ENCODE measurements at places on chromosomes 12 and 14.

GRCh38 chr12:45601390-45601789 lies 128.1 kb upstream of the ARID2 start:
- DNase-seq = no peak

- DNase-seq = no peak
Measured at GRCh38 chr12:63098851-63099250, 52.1 kb downstream of the AVPR1A start.

- DNase-seq = no peak
Measured at GRCh38 chr14:80231702-80232101, 20.4 kb upstream of the DIO2 start.

DNA sequence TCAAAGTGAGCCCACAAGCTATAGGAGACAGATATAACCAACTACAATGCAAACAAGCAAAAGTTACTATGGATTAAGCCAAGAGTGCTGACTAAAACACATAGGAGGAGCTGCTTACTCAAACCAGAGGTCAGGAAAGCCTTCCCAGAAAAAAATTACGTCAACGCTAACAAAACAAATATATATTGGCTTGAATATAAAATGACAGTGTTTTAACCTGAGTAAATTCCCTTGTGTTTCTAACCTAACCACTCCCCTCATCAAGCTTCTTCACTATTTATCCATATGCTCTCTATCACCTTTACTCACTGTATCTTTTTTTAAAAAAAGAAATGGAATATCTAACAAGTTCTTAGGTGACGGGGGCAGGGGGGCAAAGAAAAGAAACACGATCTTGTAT lies 115.9 kb downstream of the MED13L start:
- no peak for DNase-seq

DNA sequence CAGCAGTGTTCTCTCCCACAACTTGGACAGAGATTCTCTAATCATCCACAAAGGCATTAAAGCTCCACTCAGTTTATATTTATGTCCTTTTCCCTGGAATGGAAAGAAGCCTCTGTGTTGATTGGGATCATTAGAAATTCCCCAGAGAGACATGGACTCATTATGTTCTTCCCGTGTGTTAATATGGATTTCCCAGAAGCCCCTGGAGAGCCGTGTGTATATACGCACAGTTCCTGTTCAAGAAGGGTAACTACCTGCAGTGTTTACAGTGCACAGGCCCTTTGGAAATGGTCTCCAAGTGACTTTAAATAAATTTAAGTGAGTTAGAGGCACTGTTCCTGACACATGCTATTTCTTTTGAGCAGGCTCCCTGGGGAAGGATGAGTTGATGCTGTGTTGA lies 428.0 kb upstream of the TMTC1 start:
- no peak for DNase-seq

DNA sequence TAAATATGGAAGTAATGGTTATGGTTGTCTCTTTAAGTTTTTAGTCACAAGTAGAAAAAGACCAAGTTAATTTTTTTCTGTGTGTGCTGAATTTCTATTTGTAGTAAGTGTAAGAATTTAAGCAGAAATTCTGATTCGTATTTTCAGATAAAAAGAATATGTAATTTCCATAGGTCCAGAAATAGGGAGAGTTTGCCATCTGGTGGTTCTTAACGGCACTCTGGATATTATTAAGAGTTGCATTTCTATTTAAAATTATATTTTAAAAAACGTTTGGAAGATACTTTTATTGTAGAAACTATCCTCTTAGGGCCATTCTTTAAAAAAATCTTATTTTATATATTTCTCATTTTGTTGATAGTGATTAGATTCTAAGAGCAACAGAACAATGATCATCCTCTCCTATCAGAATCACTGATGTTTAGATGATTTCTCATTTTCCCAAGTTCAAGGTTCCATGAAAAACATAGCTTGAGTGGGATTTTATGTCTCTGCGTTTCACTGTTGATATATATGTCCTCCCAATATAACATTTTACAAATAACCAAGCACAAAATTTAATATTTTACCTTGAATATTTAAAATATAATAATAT lies 88.3 kb downstream of the LRRK2 start:
- no peak for DNase-seq

- DNase-seq = no peak
Measured at GRCh38 chr12:19144985-19145384, 15.5 kb downstream of the PLEKHA5 start.

GRCh38 chr12:121765573-121765972 lies 27.9 kb downstream of the RHOF start:
- no peak for DNase-seq

- no peak for DNase-seq
Measured at GRCh38 chr12:113019025-113019424, 37.5 kb upstream of the DTX1 start.

DNA sequence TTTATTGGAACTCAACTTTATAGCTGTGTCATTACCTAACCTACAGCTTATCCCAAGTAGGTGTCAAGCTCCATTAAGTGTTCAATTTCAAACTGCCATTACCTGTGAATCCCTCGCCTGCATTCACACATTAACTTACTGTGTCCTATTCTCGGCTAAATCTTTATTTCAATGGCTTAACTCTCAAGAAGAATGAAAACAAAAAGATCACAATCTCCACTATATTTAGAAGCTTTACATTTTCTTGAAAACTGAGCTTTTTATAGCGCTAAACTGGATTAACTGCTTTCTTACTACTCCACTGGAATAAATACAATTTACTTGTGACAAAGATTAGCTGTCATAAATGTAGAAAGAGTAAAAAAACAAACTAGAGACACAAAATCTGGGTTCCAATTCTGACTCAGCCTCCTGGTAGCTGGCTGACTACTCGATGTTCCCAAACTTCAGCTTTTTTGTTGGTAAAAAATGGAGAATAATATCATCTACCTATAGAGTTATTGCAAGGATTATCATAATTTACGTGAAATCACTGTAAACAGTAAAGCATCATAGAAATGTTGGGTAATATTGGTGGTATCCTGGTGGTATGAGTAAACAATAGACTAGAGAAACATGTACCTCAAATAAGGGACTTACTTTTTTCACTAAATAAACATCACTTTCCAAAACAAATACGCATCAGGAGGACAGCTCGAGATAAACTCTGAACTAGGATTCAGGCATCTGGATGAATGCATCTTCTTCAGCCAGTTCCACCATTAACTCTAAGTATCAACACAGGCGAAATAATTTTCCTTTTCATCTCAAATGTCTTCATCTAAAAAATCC lies 1.7 kb downstream of the RALGAPA1 start:
- no peak for DNase-seq

- DNase-seq = no peak
Measured at GRCh38 chr12:13023811-13024530, 20.2 kb upstream of the FAM234B start.

DNA sequence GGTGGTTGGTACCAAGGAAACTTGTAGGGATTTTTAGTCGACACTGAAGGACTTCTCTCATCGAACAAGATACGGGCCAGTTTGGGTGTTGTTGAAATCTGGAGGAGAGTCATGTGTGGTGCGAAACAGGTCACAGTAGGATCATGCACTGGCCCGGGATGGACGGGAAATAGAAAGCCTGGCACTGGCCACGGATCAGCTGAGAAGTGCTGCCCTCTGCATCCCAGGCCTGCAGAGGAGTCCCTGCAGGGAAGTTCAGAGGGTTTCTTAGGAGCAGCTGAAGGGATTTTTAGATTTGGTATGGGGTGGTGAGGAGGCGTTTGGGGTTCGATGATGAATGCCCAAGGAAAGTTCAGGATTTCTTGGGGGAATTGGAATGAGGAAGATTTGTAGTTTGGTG lies 63.1 kb downstream of the TSPAN9 start:
- DNase-seq = no peak

DNA sequence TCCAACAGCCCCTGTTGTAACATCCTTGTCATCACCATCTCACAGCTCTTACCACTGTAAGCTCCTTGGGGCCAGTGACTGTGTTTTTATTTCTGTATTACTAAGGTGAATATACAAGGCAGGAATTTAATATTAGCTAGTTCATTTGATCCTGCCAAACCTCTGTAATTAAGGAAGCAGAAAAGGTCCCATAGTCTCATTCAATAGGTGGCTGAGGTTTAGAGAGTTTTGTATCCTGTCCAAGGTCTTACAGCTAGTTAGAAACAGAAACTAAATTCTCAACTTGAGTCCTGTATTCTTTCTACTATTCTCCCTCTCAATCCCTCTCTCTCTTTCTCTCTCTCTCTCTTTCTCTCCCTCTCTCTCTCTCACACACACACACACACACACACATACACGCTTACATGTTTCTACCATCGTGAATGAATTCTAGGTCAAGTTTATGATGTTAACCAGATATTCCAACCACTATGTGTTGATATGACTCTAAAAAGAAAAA lies 543 bp upstream of the GLIPR1 start:
- no peak for DNase-seq

Data from cortex of kidney (tissue), 1 donor.